ENCODE measurements at places on chromosomes 2 and 18.

- no peak for DNase-seq
Observed at GRCh38 chr2:97718051-97718882, 4.9 kb downstream of the ZAP70 start.

GRCh38 chr2:9310377-9310776, 103.8 kb downstream of the ASAP2 start:
- no peak for DNase-seq

- DNase-seq, result no peak
Observed at GRCh38 chr18:48805826-48806535, 144.8 kb downstream of the SMAD7 start.

DNA sequence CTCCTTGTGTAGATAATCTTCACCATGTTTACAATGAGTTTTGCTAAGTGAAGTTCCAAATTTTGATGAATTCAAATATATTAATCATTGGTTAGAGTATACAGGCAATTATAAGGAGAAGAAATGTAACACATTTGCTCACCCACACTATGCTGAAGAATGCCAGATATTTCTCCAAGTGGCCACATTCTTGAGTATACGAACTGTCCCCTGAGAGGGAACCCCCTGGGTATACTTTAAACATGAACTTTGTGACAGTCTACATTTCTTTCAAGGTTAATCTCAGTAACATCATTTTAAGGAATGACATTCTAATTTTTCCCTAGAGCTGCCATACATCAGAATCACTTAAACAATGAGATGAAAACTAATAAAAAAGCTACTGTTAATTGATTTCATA, 39.8 kb upstream of the CDKL4 start:
- no peak for DNase-seq

GRCh38 chr2:50743471-50743870, 288.5 kb downstream of the NRXN1 start:
- no peak for DNase-seq

DNA sequence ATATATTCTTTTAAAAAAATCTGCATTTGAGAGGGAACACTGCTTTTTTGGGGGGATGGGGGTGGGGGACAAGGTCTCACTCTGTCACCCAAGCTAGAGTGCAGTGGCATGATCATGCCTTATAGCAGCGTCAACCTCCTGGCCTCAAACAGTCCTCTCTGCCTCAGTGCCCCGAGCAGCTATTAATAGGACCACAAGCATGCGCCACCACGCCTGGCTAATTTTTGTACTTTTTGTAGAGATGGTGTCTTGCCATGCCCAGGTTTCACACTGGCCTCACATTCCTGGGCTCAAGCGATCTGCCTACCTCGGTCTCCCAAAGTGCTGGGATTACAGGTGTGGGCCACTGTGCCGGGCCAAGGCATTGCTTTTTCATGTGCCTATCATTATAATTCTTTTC, 154.2 kb downstream of the ATAD2B start:
- no peak for DNase-seq

DNA sequence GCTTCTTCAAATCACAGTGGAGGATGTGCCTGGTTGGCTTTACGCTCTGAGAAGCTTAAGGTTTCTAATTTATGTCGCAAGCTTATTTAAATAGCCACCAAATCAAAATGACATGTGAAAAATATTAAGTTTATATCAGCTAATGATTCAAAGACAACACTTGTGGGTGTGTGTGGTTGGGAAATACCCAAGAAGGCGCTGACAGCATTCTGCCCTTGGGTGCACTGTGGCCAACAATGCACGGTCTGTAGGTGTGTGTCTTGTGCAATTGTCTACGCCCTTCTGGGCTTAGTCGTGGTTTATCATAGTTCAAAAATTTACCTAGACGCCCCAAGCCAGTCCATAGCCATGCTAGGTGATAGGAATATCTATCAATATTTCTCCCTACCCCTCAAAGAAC, 60.9 kb downstream of the KCTD1 start:
- no peak for DNase-seq

- no peak for DNase-seq
Observed at GRCh38 chr2:122323927-122324326, 568.5 kb downstream of the TSN start.

DNA sequence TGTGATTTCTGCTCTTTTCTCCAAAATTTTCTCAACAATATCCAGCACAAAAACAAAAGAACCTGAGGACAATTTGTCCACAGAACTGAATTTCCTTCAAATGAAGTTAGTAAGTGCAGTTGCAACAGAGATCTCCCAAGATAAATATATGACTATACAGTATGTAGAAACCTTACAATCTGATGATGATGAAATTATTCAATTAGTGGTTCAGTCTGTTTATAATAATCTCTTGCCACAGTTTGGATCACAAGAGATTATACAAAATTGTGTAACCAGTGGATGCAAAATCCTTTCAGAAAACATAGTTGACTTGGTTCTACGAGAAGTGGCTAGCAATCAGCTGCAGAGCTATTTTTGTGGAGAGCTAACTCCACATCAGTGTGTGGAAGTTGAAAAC, 68.7 kb downstream of the FSIP2 start:
- DNase-seq, result no peak

- DNase-seq, result no peak
Observed at GRCh38 chr2:28168376-28168775, 224.3 kb upstream of the FOSL2 start.

GRCh38 chr2:41378420-41378819, 669.4 kb upstream of the PKDCC start:
- no peak for DNase-seq

- no peak for DNase-seq
Observed at GRCh38 chr2:176561706-176562105, 292.5 kb downstream of the MTX2 start.

GRCh38 chr18:28767201-28767600, 590.3 kb upstream of the CDH2 start:
- no peak for DNase-seq

GRCh38 chr2:139403948-139404347, 623.8 kb upstream of the NXPH2 start:
- DNase-seq, result no peak

DNA sequence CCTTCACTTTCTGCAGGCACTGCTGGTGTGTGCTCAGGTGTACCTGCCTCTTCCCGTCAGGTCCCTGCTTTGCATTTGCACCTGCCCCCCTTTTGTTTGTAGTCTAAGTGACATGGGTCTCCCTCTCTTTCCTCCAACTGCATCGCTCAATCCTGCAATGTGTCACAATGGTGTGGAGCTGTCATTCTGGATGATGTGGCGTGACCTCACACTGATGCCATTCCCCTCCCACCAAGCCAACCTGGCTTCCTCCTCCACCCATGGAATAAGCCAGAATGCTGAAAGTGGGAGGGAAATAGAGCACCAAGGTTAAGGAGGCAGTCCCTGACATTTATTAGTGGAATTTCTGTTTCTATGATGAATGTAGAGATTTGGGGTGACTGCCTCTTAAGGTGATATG, 156.7 kb downstream of the ZBTB7C start:
- no peak for DNase-seq

DNA sequence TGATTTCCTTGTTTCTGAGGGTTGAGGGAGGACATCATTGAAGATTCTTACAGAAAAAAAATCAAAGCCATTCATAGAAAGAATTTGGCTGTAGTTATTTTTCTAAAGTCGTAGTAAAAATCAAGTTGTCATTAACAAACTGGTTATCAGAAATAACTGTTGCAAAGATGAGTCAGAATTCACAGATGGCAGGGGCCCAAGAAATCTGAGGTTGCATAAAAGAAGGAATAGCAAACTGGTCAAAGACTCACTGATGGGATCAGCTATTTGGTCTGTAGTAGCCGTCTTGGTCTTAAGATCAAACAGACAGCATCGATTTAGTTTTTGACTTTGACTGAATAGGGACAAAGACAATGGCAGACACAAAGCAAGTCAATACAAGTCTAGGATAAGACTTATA, 334.3 kb downstream of the FIGN start:
- DNase-seq, result no peak

DNA sequence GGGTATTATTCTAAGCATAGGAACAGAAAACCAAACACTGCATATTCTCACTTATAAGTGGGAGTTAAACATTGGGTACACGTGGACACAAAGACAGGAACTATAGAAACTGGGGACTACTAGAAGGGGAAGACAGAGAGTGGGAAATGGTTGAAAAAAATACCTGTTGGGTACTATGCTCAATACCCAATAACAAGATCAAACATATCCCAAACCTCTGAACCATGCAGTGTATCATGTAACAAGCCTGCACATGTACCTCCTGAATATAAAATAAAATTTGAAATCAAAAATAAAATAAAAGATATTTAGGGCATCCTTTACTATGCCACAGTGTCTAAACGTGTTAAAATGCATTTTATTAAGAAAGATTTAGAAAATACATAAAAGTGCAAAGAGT, 221.0 kb upstream of the TFPI start:
- no peak for DNase-seq

- no peak for DNase-seq
Observed at GRCh38 chr2:173874003-173874893, 90.9 kb downstream of the SP3 start.

DNA sequence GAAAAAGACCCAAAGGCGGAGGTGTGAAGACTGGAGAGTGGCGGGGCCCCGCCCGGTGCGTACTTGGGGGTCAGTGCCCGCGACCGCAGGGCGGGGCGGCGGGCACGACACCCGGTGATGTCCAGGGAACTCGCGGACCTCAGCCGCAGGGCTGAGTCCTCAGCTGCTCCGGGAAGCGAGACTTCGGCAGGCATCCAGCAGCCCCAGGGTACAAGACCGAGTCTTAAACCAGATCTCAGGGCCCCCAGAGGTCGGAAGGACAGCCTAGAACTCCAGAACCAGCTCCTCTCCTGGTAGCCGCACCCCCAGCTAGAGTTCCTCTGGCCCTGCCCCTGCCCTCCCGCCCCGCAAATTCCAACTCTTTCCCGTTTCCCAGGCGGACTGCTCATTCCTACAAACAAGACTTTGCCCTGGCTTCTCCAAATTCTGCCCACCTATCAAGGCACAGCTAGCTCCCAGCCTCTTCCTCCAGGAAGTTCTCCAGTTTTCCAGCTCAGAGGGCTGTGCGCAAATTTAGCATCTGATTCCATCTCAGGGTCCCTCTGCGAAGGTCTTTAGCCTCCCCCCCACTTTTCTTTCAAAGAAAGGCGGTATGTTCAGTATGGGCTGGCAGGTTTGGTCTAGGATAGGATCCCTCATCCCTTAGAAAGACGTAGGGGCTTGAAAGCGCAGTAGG, 26.0 kb upstream of the NOTO start:
- no peak for DNase-seq

- DNase-seq, result no peak
Observed at GRCh38 chr2:99789849-99790248, 300.0 kb upstream of the REV1 start.

- no peak for DNase-seq
Observed at GRCh38 chr2:99140056-99140859, 1.2 kb upstream of the C2orf15 start.

DNA sequence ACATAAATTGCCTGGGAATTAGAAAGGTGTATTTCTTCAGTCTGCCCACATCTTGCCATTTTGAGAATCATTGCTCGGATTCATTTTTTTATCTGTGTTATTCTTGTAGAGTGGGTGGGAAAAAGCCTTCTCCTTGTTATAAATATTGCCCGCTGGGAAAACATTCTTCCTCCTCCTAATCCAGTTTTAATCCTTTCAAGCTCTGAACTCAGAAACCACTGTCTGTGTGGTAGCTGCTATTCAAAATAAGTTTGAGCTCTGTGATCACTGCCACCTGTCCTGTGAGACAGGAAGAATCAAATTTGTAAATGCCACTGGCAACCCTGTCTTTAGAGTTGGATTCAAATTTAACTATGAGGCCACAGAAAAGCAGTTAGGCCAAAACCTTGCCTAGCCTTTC, 1875.2 kb upstream of the PIK3C3 start:
- DNase-seq, result no peak

DNA sequence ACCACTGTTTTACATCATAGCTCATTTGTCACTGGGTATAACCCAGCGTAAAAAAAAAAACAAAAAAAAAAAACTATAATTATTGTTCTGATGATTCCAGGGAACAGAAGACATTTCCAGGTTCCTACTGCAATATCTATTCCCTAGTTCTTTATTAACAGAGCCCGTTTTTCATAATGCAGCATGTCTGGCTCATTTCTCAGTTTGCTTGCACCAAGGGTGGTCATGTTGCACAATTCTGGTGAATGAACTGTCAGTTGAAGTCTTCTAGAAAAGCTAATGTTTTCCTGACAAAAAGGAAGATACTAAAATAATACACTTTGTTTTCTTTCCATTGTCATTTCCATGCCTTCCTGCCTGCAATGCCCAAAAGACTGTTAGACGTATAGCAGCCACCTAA, 180.1 kb downstream of the RDH14 start:
- no peak for DNase-seq

GRCh38 chr2:118766871-118767270, 80.6 kb downstream of the EN1 start:
- no peak for DNase-seq

GRCh38 chr18:38329145-38329544, 763.5 kb upstream of the CELF4 start:
- DNase-seq, result no peak

GRCh38 chr2:113720167-113720566, 36.3 kb downstream of the SLC35F5 start:
- no peak for DNase-seq

- DNase-seq, result no peak
Observed at GRCh38 chr18:7020995-7021777, 96.4 kb downstream of the LAMA1 start.

DNA sequence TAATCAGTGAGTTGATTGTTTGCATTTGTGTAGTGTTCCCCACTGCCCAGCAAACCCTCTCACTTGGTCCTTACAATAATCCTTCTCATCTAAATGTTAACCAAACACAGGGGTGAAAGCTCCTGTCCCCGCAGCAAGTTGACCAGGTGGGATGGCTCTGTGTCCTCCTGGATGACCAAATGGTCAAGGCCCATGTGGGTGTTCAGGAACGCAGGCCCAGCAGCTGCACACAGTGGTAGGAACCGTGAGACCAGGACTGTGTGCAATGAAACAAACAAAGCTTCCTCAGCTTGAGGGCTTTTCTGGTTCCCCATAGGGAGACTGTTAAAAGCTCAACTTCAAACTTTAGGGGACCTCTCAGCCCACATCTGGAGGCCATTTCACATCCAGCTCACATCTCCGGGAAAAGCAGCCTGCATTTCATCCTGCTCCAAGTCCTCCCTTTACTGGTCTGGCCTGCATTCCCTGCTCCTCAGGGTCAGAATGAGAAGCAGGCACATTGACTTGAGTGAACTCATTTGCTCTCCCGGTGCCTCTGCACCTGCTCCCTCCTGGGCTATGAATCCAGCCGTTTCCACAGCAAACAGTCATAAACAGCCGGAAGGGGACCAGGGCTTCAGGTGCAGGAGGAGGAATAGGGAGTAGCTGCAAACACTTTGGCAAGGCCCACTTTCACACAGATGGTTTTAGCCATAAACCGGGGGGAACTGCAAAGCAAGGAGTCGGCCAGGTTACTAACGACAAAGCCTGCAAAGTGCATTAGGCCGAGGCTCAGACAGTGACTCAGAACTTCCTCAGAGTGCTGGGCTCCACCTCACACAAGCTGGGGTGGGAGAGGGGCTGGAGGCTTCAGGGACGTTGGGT, 144.7 kb downstream of the CAPN13 start:
- DNase-seq, result no peak
